ENCODE measurements at places on chromosomes 7 and 10.
A peak's percentile ranks its signal among the peaks of the same experiment; 100 is the strongest.

DNA sequence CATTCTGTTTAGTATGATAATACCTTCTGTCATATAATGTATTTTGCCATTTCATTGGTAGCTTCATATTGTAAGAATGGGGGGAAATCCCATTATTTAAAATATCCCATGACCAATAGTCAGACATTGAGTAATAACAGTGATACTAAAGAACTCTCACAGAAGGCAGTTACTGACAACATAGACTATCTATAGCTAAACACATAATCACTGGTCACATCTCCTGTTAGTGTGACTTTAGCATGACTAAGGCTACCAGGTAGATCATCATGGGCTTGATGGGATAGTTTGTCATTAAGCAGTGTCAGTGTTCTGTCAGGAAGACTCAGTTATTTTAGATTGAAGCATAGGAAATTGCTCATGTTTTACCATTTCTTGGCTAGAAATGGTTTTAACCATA, 16.4 kb downstream of the OPN1SW start:
- no peak for DNase-seq

GRCh38 chr7:43933902-43934560, 7.8 kb downstream of the UBE2D4 start:
- no peak for DNase-seq

DNA sequence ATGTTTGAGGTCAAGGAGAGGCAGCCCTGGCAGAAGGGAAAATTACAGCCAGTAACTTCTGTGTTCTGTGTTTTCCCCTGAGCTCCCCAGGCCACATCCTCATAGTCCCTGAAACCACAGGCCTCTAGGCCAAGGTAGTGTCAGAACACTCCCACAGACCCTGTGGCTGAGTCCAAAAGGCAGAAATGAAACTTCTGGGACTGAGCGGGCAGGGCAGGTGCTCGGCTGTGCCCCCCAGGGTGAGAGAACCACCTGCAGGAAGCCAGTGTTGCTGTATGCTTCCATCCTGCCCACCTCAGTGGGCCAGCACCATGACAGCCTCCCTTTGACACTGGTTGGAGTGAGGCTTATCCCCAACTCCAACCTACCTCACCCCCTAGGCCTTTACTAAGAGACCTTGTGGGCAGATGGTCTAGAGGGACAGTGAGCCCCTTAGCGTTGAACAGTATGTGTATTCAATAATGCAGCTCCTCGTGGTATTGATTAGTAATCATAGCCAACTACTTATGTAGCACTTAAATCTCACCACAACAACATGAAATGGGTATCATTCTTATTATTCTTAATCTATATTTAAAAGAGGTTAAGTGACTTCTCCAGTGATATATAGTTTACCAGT, 30.3 kb downstream of the PIK3CG start:
- no peak for DNase-seq

DNA sequence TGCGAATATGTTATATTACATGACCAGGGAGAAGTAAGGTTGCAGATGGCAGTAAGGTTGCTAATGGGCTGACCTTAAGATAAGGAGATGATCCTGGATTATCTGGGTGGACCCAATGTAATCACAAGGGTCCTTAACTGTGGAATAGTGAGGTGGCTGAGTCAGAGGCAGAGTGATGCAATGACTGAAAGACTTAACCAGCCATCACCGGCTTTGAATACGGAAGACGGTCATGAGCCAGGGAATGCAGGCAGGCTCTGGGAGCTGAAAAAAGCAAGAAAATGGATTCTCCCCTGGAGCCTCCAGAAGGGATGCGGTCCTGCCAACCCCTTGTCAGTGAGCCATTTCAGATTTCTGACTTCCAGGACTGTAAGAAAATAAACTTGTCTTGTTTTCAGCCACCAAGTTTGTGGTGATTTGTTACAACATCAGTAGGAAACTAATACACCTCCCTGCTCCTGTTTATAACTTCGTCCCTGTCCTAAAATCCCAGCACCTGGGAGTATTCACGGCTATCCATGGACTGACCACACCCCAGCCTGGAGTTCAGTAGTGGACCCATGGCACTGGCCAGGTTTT, 4.6 kb upstream of the C10orf95 start:
- peak; percentile 98 for DNase-seq
